ENCODE measurements at places on chromosomes 4 and X.

DNA sequence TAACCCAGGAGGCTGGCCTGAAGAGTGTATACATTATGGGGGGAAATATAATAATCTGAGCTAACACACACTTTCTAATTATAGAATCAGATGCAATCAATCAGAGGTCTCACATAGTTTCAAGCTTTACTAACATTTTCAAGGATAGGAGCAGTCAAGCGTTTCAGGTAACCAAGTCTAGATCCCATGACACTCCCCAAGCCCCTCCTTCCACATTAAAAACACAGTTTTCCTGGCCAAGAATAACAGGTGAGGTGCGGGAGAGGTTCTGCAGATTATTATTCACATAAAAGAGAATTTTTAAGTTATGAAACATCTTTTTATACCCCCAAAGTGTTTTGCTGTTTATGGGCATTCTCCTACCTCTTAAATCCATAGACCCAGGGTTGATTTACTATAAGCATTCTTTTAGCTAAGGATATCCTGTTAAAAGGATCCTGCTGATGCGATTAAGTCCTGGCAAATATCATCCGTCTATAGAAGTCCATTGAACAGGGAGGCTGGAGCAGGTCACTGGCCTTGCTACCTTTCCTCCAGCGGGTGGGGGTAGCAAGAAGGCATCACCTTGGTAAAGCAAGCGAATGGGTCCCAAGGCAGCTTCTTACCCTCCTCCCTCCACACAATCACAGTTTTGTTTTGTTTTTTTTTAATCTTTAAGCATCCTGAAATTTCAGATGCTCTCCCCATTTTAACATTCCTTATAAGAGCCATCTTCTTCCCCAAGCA, 104.7 kb upstream of the GPM6A start:
- no peak for DNase-seq

DNA sequence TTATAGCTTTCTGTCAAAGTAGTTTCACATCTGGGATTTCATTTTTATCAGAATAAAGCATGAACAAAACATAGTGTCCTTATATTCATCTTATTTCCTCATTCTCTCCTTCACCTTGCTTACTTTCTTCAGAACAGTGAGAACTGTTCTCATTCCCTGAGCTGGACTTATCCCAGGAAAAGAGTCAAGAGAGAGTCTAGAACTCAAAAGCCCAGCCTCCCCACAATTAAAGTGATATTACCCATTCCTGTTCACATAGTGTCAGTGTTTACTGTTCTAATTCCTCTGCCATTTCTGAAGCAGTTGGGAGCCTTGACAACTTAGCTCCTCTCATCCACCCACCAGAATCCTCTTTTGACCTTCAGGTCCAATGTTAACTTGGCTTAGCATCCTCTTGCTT, 42.9 kb downstream of the RASSF6 start:
- no peak for DNase-seq

DNA sequence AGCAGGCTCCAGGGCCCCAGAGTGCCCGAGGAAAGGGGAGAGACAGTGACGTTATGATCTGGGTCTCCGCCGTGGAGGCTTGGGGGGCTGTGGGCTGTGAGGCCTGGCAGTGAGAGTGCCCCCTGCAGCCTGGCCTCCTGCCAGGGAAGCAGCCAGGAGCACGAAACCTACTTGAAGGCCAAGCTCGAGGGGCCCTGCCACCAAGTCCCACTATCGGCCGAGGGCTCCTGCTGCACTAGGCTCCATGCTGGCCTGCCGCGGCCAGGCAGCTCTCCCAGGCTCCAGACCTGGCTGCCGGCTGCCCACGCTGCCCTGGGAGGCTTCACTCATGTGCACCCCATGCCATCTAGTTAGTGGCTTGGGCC, 18.7 kb downstream of the FLNA start:
- no peak for DNase-seq

GRCh38 chr4:41465146-41465761, 72.7 kb upstream of the LIMCH1 start:
- no peak for DNase-seq

DNA sequence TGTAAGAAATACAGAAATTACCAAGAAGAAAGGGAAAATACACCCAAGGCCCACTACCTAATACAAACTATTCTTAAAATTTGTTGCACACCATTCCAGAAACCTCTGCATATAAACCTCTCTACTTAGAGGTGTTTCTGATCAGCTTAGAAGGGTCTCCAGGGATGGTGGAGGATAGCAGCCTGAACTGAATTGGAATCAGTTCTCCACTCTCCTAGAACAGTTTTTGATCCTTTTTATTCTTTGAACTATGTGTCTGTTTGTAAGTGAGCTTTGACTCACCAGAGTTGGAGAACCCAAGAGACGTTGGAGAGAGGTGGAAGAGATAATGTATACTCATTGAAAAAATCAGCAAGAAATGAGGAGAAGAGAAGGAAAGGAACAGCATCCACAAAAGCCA, 96.6 kb upstream of the OTUD4 start:
- no peak for DNase-seq

DNA sequence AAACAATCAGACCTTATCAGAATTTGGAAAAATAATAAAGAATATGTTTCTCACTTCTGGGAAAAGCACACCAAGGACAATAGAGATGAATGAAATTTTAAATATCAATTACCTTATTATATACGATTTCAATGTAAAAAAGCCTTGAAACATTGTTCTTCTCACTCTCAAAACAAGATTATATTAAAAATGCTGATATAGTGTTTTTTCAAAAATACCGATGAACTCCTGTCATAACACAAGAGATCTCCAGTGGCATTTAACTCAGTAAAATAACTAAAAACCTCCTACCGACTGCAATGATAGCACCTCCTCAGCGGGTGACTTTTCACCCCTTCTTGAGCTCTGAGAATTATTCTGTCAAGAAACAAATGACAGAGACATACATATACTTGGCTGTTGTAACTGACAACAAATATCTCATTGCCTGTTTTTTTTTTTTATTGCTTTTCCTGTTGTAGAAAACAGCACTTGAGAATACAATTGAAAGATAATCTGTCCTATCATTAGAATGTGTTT, 1237.3 kb downstream of the C4orf33 start:
- DNase-seq = no peak

Data from SIG-M5 (cell line).